ENCODE measurements at places on chromosomes 5 and 9.

- DNase-seq = no peak
Observed at GRCh38 chr5:88878976-88879375, 4.0 kb downstream of the MEF2C start.

DNA sequence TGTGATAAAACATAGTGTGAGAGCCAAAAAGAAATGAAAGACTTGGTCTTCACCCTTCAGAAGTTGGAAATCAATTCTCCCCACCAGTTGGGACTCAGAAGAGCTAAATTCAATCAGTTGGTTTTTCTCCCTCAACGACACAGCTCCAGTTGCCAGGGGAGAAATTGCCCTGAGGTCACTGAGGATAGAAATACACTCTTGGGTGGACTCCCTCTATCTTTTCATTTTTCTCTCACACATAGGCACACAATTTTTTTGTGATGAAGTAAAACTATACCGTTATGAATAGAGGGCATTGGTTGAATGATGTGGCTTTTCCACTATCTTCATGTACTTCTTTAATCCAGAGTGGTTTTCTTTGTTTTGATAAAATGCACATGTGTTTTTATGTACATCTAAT, 80.2 kb downstream of the ZNF366 start:
- no peak for DNase-seq

DNA sequence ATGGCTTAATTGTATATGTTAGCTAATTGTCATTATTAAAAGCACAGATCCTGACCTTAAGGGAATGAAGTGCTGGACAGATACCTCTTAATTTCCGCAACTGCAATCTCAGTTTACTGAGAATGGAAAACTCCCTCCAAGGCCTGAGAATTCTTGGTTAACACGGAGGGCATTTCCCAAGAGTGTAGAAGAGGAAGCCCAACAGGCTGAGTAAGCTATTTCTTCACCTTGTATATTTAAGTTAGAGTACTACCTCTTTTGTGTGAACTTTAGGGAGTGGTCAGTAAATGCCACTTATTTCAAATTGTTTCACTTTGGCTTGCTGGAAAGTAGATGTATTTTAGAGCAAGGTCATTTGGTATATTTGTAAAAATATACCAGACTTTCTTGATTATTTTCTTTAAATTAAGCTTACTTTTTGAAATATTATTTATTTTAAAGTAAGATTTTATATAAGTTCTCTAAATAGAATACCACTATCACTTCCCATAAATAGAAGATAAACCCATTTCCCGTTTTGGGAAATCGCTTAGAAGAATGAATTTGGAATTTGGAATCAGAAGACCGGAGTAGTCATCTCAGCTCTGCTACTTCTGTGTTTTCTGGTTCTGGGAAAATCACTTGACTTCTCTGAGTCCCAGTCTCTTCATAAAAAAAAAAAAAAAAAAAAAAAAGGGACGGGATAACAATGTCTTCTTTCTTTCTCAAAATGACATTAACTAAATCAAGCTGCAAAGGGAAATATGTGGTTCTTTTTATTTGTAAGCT, 26.0 kb upstream of the C9orf72 start:
- no peak for DNase-seq

GRCh38 chr9:1839909-1840308, 175.2 kb upstream of the SMARCA2 start:
- no peak for DNase-seq

- no peak for DNase-seq
Observed at GRCh38 chr5:139763930-139764791, 31.4 kb upstream of the PSD2 start.

Data from thoracic aorta (tissue), 2 donors.